ENCODE measurements at places on chromosomes 2 and 18.

DNA sequence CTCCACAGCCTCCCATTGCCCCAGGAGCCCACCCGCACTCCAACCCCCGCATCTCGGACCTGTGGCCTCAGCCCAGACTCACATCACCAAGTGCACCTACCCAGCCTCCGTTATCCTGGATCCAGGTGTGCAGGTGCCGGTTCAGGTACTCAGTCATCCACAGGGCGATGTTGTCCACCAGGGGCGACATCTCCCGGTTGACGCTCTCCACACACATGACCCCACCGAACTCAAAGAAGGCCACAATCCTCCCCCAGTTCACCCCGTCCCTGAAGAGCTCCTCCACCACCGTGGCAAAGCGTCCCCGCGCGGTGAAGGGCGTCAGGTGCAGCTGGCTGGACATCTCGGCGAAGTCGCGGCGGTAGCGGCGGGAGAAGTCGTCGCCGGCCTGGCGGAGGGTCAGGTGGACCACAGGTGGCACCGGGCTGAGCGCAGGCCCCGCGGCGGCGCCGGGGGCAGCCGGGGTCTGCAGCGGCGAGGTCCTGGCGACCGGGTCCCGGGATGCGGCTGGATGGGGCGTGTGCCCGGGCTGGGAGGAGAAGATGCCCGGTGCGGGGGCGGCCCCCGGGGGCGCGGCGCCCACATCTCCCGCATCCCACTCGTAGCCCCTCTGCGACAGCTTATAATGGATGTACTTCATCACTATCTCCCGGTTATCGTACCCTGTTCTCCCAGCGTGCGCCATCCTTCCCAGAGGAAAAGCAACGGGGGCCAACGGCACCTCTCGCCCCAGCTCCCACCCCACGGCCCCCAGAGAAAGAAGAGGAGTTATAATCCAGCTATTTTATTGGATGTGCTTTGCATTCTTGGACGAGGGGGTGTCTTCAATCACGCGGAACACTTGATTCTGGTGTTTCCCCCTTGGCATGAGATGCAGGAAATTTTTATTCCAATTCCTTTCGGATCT, 1.3 kb downstream of the BCL2 start:
- DNase-seq = peak; percentile 78

GRCh38 chr2:64402876-64403275, 51.1 kb upstream of the LGALSL start:
- peak; percentile 35 for DNase-seq

DNA sequence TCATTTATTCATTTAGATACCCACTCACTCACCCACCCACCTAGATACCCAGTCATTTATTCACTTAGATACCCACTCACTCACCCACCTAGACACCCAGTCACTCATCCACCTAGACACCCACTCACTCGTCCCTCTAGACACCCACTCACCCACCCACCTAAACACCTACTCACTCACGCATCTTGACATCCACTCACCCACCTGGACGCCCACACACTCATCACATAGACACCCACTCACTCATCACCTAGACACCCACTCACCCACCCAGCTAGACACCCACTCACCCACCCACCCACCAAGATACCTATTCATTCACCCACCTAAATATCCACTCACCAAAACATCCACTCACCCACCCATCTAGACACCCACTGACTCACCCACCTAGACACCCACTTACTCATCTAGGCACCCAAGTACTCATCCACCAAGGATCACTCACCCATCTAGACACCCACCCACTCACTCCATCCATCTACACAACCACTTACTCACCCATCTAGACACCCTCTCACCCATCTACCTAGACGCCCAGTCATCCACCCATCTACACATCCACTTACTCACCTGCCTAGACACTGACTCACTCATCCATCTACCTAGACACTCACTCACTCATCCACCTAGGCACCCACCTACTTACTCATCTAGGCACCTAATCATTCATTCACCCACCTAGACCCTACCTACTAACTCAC, 723.7 kb upstream of the RAB6C start:
- no peak for DNase-seq

DNA sequence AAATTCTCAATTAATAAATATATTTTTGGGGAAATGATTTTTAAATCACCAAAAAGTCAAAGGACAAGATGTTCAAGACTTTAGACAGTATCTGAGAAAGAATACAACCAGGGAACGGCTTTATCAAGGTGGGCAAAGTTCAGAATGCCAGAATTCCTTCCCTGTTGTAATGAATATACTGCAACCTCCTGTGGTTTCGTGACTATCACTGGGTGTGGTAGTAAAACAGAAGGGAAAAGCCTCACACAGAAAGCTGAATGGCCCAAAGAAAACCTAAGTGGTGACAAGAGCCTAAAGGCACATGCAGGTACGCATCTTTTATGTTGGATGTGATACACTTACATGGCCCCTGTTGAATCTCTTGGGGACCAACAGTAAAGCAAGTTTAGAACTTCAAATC, 37.1 kb downstream of the MBD2 start:
- DNase-seq = no peak

GRCh38 chr2:32946314-32947075, at the start of gene LTBP1:
Gene LTBP1 (plus strand): TSS chr2:32946953. CDS start chr2:32947325, 372 bp downstream.
- peak; percentile 87 for DNase-seq
